ENCODE measurements at places on chromosomes 6 and 20.

DNA sequence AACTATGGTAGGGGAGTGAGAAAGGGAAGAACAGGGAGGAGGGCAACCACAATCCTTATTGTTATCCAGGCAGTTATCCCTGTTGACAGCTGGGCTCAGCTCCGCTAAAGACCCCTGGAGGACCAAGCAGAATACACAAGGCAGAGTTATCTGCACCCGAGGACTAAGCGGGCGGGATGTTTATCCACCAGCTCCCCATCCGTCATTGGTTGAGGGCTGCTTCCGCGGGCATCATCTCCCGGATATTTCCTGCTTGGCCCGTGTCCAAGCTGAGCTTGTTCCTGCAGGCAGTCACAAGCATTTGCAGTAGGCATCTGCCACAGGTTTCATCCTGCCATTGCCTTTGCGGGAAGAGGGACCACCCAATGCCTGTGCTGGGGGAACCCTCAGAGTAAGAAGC is 102.1 kb downstream of the DLGAP4 start:
- no peak for DNase-seq

DNA sequence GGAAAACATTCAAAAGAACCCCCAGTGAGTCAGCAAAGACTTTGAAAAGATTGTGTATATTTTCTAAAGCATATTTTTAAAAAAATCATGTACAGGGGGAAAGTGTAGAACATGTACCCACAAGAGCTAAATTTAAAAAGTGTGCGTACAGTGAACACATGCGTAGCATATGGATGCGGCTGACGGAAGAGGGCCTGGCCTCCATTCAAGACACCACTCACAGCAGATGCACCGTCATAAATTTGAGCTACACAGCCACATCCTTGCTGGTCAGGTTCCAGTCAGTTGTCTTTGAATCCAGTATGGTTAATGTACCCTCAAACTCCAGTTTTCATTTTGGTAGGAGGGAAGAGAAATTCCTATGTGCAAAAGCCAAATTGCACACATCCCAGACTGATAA is 54.3 kb upstream of the SPACA1 start:
- DNase-seq, result no peak

- DNase-seq, result no peak
Measured at GRCh38 chr6:22248513-22249308, 48.1 kb downstream of the PRL start.

GRCh38 chr20:61596687-61597330 is 344.7 kb downstream of the CDH4 start:
- DNase-seq, result no peak

DNA sequence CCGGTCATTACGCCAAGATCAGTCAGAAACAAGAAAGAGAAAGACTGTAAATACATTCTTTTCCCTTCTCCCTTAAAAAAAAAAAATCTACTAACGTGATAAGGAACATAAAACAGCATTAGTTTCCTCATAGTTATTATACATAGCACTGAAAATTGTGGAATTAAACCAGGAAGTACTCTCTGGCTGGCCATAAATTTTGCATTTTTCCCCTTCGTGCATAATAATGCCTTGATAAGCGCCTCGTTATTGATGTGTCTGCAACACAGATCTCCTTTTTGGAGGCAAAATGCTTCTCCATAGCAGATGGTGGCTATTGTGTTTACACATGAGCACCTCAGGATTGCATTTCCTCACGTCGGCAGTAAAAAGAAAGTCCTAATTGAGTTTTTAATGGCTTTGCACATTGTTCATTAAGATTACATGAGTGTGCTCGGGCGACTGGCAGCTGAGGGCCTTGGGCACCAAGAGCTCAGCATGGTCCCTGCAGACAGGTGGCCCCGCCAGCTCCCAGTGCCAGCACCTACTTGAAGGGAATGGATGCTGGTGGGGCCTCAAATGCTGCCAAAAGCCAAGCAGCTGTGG is 394.5 kb downstream of the PTPRT start:
- DNase-seq, result no peak

GRCh38 chr6:113645986-113646385 is 211.2 kb upstream of the MARCKS start:
- no peak for DNase-seq

GRCh38 chr6:157891544-157892362 is 68.7 kb downstream of the SNX9 start:
- no peak for DNase-seq

- DNase-seq, result no peak
Measured at GRCh38 chr6:110352563-110353262, 5.4 kb downstream of the METTL24 start.

- no peak for DNase-seq
Measured at GRCh38 chr6:3904518-3904917, 55.3 kb downstream of the FAM50B start.

- no peak for DNase-seq
Measured at GRCh38 chr20:51014797-51015722, 7.8 kb downstream of the KCNG1 start.

GRCh38 chr6:162921062-162921461 is 193.3 kb downstream of the PACRG start:
- no peak for DNase-seq

DNA sequence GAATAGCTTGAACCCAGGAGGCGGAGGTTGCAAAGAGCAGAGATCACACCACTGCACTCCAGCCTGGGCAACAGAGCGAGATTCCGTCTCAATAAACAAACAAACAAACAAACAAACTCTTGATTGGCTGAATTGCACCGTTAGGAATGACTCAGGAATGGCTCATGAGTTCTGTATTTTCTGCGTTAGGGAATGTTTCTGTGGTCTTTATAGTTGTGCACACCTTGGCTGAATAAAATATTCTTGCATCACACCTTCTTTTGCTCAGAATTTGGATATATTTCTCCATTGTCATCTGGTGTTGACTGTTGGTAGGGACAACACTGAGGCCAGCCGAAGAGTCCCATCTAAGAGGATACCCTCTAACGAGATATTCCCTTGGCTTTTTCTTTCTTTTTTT is 19.6 kb upstream of the PI16 start:
- DNase-seq, result no peak

DNA sequence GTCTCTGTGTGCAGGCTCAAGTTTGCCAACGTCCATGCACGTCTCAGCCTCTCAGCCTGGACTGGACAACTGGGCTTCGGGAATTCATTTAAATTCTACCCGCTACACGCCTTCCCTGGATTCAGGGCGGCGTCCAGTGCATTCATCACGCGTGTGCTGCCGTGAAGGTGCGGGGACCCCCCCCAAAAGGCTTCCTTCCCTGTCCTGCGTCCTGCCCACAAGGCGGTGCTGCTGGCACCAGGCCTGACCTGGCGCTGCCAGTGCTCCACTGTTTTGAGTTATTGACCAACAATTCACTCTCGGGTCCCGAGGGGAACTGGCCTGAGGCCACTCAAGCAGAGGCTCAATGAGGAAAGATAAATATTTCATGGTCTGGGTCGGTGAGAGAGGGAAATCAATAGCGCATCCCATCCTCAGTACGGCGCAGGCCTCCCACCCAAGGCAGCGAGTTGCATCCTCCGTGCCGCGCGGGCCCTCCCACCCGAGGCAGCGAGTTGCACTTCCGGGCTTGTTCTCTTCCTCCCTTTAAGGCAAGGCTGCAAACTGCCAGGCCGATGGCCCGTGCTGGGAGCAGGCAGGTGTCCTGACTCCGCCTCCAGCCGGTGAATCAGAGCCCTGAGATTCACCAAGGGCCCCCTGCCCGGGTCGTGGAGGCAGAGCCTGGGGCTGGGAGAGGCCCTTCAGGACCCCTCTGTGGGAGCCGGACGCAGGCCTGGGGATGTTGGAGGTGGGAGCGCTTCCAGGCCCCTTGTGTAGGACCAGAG is 22.8 kb upstream of the BHLHE23 start:
- no peak for DNase-seq
